ENCODE measurements at places on chromosomes 2 and 18.

- DNase-seq = no peak
These were observed 91.6 kb downstream of the FAM161A start for GRCh38 chr2:61762292-61762691.

DNA sequence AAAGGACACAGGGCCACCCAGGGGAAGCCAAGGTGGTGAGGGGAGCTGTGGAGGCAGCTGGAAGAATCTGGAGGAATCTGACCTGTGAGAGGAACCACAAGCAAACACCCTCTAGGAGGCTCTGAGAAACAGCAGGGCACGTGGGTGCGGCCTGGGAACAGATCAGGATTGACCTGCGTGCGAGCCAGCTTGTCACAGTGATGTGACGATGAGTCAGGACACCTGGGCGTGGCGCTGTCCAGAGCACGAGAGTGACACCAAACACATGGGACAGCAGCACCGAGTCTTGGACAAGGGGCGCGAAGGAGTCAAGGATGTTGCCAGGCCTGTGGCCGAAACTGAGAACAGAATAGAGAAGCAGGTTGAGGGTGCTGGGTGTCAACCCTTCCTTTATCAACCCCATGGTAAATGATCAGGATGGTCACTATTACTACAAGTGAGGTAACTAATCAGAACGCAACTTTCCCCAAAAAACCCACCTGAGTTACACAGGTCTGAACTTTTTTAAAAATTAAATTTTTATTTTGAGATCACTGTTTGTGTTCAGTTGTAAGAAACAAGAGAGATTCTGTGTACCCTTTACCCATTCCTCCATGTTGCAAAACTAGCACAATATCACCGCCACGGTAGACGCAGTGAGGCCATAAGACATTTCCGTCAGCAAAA, 637 bp upstream of the SFT2D3 start:
- DNase-seq = peak; percentile 28

DNA sequence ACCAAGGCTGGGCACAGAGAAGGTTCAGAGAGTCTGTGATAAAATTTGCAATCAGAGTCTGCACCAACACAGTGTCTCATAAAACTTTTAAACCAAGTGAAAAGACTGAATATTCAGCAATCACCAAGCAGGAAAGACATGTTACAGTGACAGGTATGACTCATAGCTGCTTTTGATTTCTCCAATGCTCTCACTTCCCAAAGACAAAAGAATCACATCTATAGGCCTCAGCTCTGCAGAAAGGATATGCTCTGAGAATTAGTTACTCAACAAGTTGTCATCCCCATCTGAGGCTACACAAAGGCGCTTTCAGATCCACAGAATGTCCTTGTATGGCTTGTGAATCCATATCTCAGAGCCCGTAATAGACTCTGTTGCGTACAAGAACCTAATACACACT, 92.5 kb downstream of the KCNF1 start:
- DNase-seq = no peak

DNA sequence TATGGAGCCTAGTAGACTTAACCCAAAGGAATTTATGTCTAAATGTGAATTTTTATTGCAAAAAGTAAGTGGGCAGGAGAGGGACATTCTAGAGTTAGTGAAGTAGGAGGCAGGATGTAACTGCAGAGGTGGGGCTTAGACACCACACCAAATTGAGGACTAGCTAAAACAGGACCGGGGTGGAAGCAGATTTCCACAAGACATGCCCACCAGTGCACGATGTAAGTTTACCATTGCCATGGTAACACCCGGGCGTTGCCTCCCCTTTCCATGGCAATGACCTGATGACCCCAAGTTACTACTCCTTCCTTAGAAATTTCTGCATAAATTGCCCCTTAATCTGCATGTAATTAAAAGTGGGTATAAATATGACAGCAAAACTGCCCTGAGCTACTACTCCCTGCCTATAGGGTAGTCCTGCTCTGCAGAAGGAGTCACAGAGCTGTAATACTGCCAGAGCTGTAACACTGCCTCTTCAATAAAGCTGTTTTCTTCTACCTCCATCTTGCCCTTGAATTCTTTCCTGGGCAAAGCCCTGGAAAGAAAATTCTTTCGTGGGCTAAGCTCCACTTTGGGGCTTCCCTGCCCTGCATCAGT, 509.7 kb downstream of the ERBB4 start:
- no peak for DNase-seq

GRCh38 chr2:67312871-67313270, 84.3 kb upstream of the ETAA1 start:
- no peak for DNase-seq

GRCh38 chr2:128774320-128775216, 455.9 kb upstream of the HS6ST1 start:
- no peak for DNase-seq

GRCh38 chr2:99698896-99699295, 209.1 kb upstream of the REV1 start:
- no peak for DNase-seq

DNA sequence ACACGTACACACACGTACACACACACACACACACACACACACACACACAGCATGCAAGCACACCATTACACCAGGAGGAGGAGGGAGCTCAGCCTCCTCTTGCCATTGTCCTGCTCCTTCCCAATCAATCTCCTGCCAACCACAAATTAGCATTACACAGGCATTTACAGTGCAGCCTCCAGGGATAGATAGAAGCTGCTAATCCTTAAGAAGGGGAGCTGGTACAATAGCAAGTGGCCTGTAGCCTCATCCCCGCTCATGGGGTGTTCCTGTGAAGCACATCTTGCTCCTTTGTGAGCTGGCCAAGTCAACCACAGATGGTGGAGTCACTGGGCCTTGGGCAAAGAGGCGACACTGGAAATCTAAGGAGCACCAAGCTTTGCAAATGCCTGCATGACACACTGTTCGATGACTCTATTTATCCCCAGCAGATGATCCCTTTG, 110.3 kb upstream of the PKDCC start:
- no peak for DNase-seq

DNA sequence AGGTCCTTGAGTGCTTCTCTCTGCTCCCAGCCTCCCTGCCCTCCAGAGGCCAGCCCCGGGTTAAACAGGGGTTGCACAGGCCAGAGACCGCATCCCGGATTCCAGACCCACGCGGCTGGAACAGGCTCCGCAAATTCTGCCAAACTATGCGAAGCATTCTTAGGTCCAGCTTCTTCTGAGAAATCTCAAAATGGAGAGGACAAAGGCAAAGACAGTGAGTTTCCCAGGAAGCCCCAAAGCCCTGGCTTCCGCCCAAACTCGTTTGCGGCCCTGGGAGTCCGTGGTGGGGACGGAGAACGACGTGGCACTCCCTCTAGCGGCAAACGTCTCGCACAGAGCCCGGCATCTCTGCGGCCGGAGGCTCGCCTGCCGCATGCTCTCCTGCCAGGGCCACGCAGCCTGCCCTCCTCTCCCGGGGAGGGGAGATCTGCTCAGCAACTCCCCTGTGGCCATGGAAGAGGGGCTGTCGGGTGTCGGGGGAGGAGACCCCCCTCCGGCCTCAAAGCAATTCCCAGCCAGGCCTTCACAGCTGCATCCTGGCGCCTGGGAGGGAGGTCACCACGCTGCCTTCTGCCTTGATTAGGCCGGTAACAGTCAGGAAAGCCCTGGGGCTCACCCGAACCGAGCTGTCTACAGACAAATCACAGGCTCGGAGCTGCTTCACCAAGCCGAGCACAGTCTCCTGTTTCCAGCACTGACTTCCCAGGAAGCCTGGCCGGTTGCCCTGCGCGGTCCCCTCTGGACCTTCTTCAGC, 33.4 kb upstream of the KLHL29 start:
- DNase-seq = peak; percentile 92

GRCh38 chr18:52499644-52500043, 159.6 kb downstream of the DCC start:
- DNase-seq = no peak

DNA sequence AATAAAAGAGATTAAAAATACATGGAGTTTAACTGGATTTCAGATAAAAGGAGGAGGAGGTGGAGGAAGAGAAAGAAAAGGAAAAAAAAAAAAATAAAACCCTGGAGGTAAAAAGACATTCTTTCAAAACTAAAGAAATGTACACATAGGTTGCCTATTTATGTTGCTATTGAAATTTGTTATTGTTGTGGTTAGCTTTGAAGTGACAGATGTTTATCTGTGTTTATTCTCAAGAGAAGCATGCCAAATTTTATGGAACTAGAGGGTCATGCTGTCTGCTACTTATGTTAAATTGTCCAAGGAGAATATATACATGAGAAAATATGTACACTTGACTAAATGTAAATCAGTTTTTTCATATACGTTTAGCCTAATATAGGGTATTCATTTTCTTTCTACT, 653.2 kb downstream of the DCDC2C start:
- DNase-seq = no peak

- no peak for DNase-seq
These were observed 338.5 kb upstream of the SETBP1 start for GRCh38 chr18:44342162-44342561.

DNA sequence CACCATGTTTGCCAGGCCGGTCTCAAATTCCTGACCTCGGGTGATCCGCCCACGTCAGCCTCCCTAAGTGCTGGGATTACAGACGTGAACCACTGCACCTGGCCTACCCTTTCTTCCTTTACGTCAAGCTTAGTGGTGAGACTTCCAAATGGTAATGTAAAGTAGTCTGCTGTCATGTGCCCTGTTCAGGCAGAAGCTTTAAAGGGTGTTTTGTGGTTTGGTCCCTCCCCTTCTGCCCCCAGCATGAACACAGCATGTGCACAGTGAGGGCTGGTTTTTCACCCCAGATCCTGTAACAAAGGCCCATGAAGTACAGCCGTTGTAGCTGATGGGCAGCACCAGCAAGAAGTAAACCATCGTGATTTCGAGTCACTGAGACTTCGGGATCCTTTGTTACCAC, 2.7 kb upstream of the DTYMK start:
- no peak for DNase-seq

DNA sequence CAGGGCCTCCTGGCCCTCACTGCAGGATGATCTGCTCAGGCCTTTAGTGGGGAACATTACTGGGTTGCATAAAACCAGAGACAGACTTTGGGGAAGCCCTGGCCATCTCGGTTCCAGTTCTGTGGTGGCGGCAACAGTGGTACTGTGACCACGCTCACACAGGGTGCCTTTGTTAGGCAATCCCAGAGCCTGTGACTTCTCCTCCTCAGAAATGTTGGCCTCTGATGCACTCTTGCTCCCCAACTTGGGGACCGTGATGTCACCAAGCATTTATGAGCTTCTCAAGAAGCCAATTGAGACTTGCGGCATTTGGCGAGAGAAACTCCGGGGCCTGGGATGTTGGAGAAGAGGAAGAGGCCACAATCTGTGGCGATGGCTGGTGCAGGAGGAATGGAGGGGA, 80.9 kb upstream of the PKDCC start:
- no peak for DNase-seq

- no peak for DNase-seq
These were observed 73.3 kb upstream of the ATIC start for GRCh38 chr2:215238485-215239098.
